ENCODE measurements at places on chromosomes 4 and X. TPM values are rescaled to one million over a fixed set of nuclear protein-coding genes. Genes with fewer than 3 reads are reported as not detected.

Gene NAP1L3
- 10.2 TPM for total RNA-seq

Gene HMX1
- total RNA-seq, result not detected

Gene PABPC1L2B
- total RNA-seq, result not detected

Gene MORC4
- 12.6 TPM for total RNA-seq

Gene DMRTC1
- total RNA-seq, result 1.1 TPM

Gene WNK3
- total RNA-seq, result 0.64 TPM

DNA sequence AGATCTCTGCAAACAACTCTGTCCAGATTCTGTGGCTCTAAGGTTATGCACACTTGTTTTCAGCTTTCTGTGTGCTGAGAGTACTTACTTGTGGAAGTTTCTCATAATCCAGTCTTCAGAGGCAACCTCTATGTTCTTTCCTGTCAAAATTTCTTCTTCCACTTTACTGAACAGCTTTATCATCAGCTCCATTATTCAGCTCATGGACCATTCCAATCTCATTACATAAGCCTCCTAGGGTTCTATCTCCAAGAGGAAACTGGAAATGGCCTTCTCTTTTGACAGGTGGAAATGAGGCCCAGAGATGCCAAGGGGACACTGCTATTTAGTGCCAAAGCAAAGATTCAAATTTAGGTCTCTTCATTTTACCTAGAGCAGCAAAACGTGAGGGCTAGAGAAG is 61.3 kb downstream of the CHRDL1 start:
- no peaks in the 10 kb centered on the region for H3K4me1 ChIP-seq
- no peak for DNase-seq
- H3K27me3 ChIP-seq, result no peaks in the 10 kb centered on the region
- H3K36me3 ChIP-seq, result no peaks in the 10 kb centered on the region
- H3K27ac ChIP-seq, result no peak overlapping the region
- no peak overlapping the region for H3K4me3 ChIP-seq

GRCh38 chr4:186015212-186015817 is 53.6 kb upstream of the TLR3 start:
- no peak for DNase-seq
- H3K36me3 ChIP-seq, result no peaks in the 10 kb centered on the region
- H3K4me3 ChIP-seq, result no peak overlapping the region
- H3K27ac ChIP-seq, result no peak overlapping the region
- H3K4me1 ChIP-seq, result no peaks in the 10 kb centered on the region
- H3K27me3 ChIP-seq, result no peaks in the 10 kb centered on the region

DNA sequence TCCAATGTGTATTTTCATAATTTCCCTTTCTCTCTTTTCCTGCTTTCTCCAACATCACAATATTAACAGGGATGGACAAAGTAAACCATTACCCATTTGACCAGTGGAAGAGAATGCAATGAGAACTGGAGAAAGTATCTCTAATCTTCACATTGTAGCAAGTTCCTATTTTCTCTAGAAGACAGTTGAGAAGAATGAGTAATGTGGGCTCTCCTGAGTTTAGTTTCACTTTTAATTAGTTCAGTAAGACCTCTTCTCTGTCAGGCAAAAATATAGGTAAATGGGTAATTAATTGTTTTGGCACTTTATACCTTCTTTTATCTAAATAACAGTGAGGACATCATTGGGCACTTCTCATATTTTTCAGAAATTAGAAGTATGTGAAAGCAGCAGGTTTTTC is 602.0 kb downstream of the GLUD2 start:
- H3K27me3 ChIP-seq, result no peaks in the 10 kb centered on the region
- no peaks in the 10 kb centered on the region for H3K4me1 ChIP-seq
- H3K36me3 ChIP-seq, result no peaks in the 10 kb centered on the region
- no peak overlapping the region for H3K27ac ChIP-seq
- H3K4me3 ChIP-seq, result no peak overlapping the region

GRCh38 chr4:89754531-89754930 is 82.4 kb downstream of the SNCA start:
- H3K4me1 ChIP-seq, result no peaks in the 10 kb centered on the region
- DNase-seq, result no peak
